ENCODE measurements at places on chromosomes 1 and 21.

- peak; percentile 30 for DNase-seq
These were observed 428 bp downstream of the POGZ start for GRCh38 chr1:151458802-151459330.

- no peak for DNase-seq
These were observed 44.8 kb downstream of the LHX9 start for GRCh38 chr1:197961933-197962332.

DNA sequence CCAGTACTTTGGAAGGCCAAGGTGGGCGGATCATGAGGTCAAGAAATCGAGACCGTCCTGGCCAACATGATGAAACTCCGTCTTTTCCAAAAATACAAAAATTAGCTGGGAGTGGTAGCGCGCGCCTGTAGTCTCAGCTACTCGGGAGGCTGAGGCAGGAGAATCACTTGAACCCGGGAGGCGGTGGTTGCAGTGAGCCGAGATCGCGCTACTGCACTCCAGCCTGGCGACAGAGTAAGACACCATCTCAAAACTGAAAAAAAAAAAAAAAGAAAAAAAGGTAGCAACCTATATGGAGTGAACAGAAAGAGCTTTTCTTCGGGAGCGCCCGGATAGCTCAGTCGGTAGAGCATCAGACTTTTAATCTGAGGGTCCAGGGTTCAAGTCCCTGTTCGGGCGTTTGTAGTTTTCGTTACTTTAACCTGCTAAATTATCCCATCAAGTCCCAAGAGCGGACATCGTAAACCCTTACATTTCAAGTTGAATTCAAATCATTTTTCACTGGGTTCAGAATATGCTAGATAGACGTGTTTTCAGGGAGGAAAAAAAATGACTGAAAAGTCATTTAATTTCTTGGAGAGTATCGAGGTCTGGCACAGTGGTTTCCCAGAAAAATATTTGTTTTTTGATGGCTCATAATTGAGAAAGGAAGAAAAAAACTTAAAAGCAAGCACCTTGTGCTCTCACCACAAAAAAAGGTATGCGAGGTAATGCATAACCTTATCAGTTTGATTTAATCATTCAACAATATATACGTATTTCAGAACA is 9.8 kb upstream of the MDM4 start:
- DNase-seq = peak; percentile 45

DNA sequence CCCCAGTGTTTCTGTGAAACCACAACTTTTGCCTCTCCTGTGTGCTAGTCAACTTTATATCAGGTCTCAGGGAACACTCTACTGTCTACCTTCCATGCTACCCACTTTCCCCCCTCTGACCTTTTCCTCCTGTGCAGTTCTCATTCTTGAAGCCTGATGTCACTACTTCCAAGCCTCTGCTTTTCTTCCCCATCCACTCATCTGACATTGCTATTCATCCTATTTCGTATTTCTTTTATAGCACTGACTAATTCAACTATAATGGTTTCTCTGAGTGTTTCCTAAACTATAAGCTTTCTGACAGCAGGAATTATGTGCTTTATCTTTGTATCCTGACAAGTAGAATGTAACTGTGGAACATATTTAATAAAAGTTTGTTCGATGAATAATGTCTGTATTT is 18.2 kb upstream of the DPH5 start:
- no peak for DNase-seq

DNA sequence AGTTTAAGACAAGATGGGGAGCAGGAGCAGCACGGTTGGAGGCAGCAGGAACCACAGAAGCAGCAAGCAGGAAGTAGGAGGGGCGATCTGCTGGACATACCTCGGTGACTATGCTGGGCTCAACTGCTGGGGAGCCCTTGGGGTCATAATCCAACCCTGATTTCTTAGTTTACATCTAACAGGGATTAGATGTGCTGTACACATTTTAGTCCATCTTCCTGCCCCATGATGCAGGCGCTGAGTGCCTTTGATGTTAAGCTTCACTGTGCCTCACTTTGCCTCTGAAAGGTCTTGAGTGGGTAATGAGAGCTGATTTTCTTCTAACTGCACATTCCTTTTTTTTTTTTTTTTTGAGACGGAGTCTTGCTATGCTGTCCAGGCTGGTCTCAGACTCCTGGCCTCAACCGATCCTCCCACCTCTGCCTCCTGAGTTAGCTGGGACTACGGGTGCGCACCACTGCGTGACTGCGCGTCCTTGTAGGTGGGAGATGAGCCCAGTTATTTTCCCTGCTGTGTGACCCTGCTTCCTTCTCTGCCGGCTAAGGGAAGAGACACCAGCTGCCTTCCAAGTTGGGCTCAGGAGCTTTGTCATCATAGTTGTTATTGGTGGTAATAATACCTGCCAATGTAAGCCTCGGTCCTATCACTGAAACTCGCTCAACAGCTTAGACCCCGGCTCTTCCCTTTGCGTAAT is 1.1 kb upstream of the RCAN3 start:
- no peak for DNase-seq

DNA sequence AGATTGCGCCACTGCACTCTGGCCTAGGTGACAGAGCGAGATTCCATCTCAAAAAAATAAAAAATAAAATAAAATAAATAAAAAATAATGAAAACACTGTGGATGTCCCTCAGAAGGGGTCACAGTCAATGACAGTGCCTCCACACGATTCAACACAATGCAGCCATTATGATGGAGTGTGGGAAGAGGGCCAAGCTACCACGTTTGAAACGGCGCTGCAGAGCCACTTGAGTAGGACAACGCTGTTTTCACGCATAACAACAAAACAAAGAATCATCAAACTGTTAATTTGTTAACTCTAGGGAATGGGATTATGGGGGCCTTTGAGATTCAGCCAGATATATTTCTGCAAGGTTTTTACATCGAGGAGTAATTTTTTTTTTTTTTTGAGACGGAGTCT is 36.5 kb downstream of the NKAIN1 start:
- DNase-seq = no peak

- no peak for DNase-seq
These were observed 7.1 kb downstream of the COL6A1 start for GRCh38 chr21:45988366-45989347.

DNA sequence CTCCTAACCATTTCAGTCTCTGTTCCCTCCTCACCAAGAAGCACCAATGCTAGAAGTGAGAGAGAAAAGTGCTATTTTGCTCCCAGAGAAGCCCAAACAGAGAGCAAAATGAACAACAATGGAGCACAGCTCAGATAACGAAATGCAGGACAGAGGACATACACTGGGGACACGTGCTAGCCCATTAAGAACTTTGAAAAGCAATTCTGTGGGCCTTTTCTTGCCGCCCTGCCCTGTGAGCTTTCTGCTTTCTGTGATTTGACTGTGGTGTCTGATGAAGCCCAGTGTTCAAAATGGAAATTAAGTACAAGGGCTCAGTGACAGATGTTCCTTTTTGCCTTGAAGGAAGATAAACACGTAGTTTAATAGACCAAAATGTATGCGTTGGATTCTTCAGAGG is 130.8 kb downstream of the S1PR1 start:
- no peak for DNase-seq

- no peak for DNase-seq
These were observed 153.8 kb upstream of the HMGB4 start for GRCh38 chr1:33709783-33710718.

- DNase-seq = no peak
These were observed 1.1 kb upstream of the TMEM167B start for GRCh38 chr1:109089242-109090015.

DNA sequence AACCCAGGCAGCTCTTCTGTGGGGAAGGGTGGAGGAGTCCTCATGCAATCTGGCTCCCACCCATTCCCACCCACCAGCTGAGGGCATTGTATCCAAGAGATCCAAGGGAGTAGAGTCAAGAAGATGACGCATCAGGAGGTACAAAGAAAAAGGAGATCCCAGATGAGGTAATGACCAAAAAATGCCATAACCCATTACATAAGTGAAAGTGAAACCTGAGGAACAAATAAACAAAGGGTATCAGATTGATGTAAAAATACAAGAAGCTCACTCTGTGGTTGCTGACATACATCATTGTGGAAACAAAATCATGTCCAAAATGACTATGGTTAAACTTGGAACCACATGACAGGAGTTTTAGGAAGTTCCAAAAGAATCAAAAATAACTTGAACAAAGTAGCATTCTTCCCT is 42.5 kb downstream of the CCN1 start:
- no peak for DNase-seq

GRCh38 chr1:14611792-14612191 is 13.3 kb downstream of the KAZN start:
- DNase-seq = no peak

DNA sequence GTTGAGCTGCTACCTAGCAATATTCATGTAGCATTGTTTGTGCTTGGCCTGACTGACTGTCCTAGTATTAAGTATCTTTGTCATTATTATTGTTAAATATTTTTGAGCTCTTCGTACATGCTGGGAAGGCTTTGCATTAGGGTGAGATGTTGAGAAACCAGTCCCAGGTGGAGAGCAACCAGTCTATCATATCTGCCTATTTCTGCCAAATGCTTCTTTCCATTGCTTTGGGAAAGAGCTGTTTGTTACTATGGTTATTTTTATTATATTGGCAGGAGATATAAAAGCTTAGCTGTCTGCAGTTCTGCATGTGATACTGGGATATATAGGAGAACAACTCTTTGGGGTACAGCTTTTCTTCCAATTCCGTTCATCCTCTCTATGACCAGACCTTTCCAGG is 85.1 kb downstream of the CLDN17 start:
- DNase-seq = no peak

GRCh38 chr21:16279731-16280581 is 550.2 kb downstream of the USP25 start:
- DNase-seq = no peak

GRCh38 chr1:218164930-218165700 is 120.0 kb upstream of the RRP15 start:
- DNase-seq = no peak

DNA sequence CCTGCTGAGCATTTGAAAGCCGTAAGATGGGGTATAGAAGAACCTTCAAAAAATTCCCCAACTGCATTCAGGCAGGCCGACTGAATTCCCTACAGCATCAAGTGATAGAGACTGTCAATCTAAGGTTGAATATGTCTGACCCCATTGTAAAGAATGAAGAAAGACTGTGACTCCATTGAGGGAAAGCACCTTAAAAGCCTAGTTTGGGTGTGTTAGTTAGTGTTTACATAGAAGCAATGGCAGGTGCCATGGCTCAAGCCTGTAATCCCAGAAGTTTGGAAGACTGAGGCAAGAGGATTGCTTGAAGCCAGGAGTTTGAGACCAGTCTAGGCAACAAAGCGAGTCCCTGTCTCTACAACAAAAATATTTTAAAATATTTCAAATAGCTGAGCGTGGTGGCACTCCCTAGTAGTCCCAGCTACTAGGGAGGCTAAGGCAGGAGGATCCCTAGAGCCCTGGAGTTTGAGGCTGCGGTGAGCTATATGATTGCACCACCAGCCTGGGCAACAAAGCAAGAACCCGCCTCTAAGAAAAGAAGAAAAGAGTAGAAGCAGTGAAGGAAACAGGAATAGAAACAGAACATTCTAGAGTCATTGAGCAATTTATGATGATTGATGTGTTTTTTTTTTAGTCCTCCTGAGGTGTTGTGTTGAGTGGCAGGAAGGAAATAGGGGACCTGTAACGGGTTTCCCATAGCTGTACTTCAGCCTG is 15.4 kb downstream of the POLR3GL start:
- DNase-seq = no peak

GRCh38 chr1:1929639-1930545 is 10.8 kb upstream of the TMEM52 start:
- DNase-seq = no peak

DNA sequence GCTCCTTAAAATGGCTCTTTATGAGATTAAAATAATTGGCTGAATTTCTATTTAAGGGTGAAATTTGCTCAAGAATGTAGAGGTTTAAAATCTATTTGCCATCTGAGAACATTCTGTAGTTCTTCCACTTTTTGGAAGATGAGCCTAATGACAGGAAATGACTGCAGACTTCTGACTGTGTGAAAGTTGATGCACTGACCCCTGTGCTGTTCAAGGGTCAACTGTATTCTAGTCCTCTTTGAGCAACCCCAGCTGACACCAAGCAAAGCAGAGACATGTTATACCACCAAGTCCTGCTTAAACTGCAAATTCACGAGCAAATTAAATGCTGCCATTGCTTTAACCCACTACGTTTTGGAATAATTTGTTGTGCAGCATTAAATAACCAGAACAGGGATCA is 26.6 kb downstream of the DDAH1 start:
- DNase-seq = no peak

DNA sequence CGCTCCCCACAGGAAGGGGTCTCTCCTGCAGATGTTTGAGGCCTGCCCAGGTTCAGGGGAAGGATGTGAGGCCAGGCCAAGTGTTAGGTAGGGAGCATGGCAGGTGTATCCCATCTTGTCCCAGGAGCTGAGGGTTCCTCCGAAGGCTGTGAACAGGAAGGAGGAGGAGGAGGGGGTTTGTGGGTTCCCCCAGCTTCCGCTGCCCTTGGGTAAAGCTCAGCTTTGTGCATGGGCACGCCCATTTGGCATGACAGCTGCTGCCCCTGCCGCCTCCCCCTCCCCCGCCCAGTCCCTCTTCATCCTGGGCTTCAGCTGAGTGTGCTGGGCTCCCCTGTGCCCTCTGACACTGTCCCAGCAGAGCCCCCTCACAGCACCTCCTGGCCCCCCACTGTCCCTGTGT is 25.5 kb downstream of the TNFRSF8 start:
- no peak for DNase-seq

DNA sequence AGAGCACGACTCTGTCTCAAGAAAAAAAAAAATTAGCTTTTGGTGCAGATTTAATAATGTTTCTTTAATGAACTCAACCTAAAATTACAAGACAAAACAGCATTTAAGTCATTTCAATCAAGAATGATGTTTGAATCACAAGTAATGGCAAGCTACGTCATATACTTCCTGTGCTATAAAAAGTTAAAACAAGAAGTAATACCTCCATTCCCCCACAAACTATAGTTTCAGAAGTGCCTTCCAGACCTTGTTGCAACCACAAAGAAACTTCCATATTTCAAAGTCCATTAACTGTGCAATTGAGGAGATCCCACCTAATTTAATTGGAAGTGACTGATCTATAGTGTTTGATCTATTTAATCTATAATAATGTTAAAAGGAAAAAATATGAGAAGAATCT is 15.1 kb downstream of the NRDC start:
- DNase-seq = no peak

DNA sequence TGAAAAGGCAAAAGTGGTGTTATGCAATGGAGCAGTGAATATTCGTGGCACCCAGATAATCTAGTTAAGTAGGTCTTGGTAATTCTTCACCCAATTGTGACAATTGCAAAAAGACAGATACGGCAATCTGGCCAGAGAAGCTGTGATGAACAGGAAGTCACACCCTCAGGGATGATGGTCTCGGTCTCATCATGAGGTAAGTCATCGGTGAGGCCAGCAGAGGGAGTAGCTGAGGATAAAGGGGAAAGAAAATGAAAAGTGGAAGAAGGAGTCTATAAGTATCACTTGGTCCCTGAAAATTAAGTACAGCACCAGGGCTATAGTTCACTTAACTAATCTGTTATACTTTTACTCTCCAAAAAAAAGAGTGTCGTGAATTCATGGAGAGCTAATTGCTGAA is 258.8 kb upstream of the NCAM2 start:
- no peak for DNase-seq

DNA sequence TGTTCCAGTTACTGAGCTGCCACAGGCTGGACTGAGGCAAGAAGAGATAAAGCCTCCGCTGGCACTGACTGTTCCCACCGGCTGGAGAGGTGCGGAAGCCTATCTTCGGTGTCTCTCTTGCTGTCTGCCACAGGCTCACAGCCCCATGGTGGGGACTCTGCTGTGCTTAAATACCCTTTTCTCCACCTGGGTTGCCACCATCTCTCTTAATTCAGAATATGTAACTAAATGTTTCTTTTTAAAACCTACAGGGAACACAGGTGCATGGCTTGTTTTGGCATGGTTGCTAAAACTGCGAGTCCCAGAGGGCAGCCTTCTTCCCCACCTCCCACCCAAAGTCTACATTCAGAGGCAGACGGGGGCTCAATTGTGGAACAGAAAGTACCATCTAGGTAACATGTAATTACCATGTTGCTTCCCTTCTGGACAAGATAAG is 8.1 kb upstream of the LBR start:
- DNase-seq = no peak
